Suppressor macrophage (primary cell): ENCODE measurements at places on chromosomes 7 and 10.
A peak's percentile ranks its signal among the peaks of the same experiment; 100 is the strongest.

DNA sequence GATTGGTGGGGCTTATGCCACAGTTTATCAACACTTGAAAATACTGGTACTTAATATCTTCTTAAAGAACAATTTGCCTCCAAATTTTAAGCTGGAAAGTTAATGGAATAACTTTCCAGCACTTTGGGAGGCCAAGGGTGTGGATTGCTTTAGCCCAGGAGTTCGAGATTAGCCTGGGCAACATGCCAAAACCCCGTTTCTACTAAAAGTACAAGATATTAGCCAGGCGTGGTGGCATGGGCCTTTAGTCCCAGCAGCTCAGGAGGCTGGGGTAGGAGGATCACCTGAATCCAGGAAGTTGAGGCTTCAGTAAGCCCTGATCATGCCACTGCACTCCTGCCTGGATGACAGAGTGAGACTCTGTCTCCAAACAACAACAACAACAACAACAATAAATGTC is 56.0 kb downstream of the PRF1 start:
- DNase-seq = no peak

- peak; percentile 80 for DNase-seq
Observed at GRCh38 chr10:84156768-84157167, 16.8 kb upstream of the GPR15LG start.

GRCh38 chr10:88253128-88253527 is 330.0 kb downstream of the RNLS start:
- DNase-seq = no peak

DNA sequence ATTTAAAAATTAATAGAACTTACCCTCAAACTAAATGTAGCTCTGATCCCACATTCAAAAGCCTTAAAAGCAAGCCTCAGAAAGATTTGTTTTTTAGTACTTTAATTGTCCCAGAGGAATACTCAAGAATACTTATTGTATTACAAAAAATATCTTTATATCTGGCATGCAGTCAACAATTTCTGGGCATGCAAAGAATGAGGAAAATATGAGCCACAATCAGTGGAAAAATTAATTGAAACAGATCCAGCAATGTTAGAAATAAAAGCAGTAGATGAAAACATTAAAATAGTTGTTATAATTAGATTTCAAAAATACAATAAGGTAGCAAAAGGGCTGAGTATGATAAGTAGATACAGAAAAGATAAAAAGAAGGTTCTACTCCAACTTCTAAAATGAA is 154.7 kb downstream of the PON1 start:
- no peak for DNase-seq

DNA sequence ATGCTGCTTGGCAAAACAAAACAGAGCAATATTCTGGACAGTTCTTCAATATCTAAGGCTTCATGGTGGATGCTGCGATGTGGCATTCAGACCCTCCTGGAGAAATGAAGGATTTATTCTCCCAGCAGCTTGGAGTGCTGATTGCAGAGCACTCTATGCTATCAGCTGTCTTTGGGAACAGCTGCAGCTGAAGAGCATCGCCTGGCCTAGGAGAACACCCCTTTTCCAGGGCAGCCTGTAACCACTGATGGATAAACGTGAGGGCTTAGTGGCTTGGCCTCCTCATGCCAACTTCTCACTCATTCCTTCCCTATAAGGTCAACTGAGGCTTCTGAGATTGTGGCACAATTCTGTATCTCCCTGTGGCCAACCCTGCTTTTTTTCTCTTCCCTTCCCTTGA is 638.1 kb upstream of the CNTNAP2 start:
- no peak for DNase-seq

DNA sequence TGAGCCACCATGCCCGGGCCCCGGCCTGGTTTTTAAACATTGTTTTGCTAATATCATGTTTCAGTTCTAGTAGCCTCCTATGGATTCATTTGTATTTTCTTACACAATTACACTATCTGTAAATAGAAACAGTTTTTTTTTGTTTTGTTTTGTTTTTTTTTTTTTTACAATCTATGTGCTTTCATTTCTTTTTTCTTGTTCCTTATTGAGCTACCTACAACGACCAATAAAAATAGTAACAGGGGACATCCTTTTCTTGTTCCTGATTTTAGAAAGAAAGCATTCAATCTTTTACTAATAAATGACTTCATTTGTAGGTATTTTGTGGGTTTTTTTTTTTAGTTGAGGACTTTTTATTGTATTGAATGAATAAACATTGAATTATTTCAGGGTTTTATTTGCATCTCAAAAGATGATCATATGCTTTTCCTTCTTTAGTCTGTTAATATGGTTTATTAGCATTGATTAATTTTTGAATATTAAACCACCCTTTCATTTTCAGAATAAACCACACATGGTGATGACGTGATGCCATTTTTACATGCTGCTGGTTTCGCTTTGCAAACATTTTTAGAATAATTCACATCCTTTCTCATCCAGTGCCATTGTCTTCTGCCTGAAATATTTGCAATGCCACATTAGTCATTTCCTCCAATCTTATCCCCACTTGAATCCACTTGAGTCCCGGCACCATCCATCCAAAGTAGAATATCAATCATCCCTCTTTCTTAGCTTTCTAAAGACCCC is 18.1 kb upstream of the AKR1E2 start:
- DNase-seq = peak; percentile 14

DNA sequence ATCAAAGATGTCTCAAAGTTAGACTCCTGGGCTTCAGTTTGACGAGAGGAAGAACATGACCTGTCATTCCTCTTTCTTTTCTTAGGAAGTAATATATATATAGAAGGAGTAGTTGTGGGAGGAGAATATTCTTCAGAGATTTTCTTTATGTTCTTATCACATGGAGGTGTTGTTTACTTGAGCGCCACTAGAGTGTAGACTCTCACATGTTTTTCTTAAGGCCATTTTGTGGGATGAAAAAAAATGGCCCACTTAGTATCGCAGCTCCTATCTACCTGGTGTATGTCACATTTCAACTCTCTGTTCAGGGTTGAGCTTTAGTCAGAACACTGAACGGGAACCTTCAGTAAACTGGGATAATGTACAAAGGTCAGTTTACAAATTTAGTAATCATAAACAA is 645.2 kb downstream of the PHTF2 start:
- no peak for DNase-seq

GRCh38 chr10:132806561-132807003 is 20.6 kb upstream of the NKX6-2 start:
- no peak for DNase-seq

GRCh38 chr7:87474533-87475358 is 734 bp downstream of the ABCB4 start:
- DNase-seq = peak; percentile 84

DNA sequence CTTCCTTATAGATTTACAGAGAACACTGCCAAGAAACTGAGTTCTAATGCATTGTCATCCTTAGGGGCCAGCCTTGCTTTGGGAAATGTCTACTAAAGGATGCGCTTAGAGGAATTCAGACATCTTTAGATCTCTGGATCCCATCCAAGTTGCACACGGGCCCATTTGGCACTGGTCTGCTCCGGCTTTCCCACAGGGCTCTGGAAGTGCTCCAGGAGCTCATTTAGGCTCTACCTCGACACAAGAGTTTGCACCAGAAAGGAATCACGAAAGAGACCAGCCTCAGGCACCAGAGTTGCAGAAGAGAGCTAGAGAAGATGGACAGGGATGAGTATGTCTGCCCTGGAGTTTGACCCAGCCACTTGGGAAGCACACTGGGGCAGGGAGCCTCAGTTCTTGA is 150.1 kb upstream of the TMEM72 start:
- no peak for DNase-seq

GRCh38 chr10:24616536-24616935 is 107.2 kb downstream of the ARHGAP21 start:
- DNase-seq = no peak

GRCh38 chr7:74617180-74617744 is 40.3 kb upstream of the GTF2I start:
- peak; percentile 93 for DNase-seq

DNA sequence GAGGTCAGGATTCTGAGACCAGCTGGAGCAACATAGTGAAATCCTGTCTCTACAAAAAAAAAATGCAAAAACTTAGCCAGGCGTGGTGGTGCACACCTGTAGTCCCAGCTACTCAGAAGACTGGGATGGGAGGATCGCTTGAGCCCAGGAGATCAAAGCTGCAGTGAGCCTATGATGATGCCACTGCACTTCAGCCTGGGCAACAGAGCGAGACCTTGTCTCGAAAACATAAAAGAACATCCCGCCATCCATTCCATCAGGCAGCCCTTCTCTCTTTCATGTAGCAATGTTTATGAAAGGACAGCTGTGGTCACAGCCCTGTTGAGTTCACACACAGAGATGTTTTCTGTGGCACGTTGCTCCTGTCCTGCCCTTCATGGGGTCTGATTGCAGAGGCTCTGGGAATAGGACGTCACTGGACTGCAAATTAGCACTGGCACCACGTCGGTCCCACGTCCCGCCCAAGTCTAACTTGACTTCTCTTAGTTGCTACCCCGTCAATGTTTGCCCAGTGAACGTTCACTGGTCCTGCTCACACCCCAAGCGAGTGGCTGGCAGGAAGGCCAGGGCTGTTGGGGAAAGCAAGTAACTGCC is 64.5 kb upstream of the MYL10 start:
- no peak for DNase-seq
